ENCODE measurements at places on chromosomes 1 and 21. TPM values are rescaled to one million over a fixed set of nuclear protein-coding genes. Genes with fewer than 3 reads are reported as not detected.

Gene ZNF683
- total RNA-seq, result not detected

Gene ATF6
- 19.7 TPM for total RNA-seq

Gene CLCA4
- total RNA-seq, result not detected

Gene TAS1R3
- total RNA-seq, result 4.3 TPM

Gene SMIM1
- 10.8 TPM for total RNA-seq

Gene KCNK1
- total RNA-seq, result 34.7 TPM

Gene RUNX3
- total RNA-seq, result 3.7 TPM

Gene RCC2
- 82.7 TPM for total RNA-seq

Gene CFAP74
- total RNA-seq, result not detected

Gene HRNR
- not detected for total RNA-seq

Gene LRRC38
- 4.8 TPM for total RNA-seq

Gene PM20D1
- total RNA-seq, result not detected

Gene ZBED6
- 12.9 TPM for total RNA-seq

All from PC-3 (cell line).